Activated CD4-positive, alpha-beta T cell treated with anti-CD3 and anti-CD28 coated beads for 36 hours (primary cell): ENCODE measurements at places on chromosomes 12 and 14.
A peak's percentile ranks its signal among the peaks of the same experiment; 100 is the strongest.

DNA sequence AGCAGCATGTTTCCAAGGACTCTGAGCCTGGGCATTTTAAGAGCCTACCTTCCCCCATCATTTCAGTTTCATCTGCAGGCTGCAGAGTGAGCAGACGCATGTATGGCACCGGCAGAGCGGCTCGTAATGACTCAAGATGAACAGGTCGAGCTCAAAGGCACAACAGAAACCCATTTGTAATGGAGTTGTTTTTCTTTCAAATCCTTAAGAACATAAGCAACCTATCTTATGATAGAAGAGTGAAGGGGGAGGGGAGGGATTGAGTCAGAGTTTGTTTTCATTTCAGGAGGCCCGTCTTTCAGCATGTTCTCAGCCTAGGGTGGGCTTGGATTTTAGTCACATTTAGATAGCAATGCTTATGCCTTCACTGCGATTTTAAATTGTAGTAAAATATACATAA is 54.9 kb upstream of the CISTR start:
- DNase-seq = no peak

DNA sequence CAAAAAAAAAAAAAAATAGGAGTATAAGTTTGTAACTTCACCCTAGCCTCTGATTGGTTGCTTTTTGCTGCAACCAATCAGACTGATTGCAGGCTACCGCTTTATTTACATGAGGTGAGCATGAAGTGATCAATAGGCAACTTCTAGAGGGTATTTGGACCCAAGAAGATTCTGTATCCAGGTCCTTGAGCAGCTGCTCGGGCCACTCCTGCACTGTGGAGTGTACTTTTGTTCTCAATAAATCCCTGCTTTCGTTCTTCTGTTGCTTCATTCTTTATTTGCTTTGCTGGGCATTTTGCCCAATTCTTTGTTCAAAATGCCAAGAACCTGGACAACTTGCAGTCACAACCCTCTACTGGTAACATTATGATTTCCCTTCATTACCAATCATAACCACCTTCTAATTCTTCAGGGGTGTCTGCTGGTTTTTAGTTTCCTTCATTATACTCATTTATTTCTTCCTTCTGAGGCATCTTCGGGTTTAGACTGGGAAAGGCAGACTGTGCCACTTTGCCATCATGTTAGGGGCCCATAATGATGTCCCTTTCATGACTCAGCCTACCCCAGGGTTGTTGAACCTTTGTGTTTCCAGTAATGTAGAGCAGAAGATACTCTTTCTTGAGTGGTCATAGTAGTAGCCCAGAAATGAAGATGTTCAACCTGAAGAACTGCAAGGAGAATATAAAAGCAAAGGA is 43.4 kb upstream of the LIMA1 start:
- no peak for DNase-seq

- no peak for DNase-seq
Observed at GRCh38 chr14:23600322-23600707, 21.7 kb upstream of the JPH4 start.

DNA sequence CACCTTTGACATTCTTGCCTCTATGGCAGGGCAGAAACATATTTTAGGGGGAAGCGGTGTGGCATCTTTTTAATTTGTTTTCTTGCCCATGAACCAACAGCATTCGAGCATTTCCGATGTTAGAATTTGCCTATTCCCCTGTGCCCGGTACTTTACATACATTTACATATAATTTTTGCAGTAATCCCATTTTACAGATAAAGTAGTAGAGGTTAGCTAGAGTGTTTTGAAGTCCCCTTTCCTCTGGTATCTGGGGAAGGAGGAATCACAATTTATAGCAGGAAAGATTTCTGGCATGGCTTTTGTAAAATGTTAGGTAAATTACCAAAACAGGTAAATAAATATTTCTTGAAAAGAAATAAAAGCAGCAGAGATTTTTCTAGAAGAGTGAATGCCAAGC is 1.6 kb downstream of the BORCS5 start:
- no peak for DNase-seq

- DNase-seq = no peak
Observed at GRCh38 chr12:3216726-3217682, 139.8 kb downstream of the TSPAN9 start.

GRCh38 chr12:3262470-3262869 is 185.3 kb downstream of the TSPAN9 start:
- DNase-seq = no peak

DNA sequence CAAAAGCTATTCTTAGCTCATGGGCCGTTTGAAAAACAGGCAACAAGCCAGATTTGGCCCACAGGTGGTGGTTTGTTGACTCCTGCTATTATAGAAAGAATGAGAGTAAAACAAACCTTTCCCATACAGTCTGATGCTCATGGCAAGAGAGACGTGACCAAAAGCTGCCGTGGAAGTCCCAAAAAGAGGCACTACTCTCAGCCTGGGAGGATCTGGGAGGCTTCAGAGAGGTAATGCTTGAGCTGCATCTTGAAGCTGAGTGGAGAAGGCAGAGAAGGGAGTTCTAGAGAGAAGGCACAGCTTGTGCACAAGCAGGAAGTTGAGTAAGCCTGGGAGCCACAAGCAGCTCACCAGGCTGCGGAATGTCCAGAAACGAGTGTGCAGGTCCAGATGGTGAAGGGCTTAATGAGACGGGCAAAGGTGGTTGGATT is 9.6 kb downstream of the PLXNC1 start:
- no peak for DNase-seq

GRCh38 chr12:80189241-80189640 is 89.9 kb downstream of the OTOGL start:
- DNase-seq = no peak

- no peak for DNase-seq
Observed at GRCh38 chr12:124884587-124885438, 21.1 kb upstream of the SCARB1 start.

GRCh38 chr14:86450085-86450484 is 920.1 kb downstream of the FLRT2 start:
- DNase-seq = no peak

GRCh38 chr14:103232831-103233319 is 101.2 kb upstream of the EIF5 start:
- DNase-seq = no peak

- DNase-seq = no peak
Observed at GRCh38 chr12:102470945-102471344, 9.4 kb downstream of the IGF1 start.

- peak; percentile 33 for DNase-seq
Observed at GRCh38 chr12:133129368-133130037, 571 bp downstream of the ZNF891 start.

GRCh38 chr12:10669533-10669932 is 4.3 kb downstream of the STYK1 start:
- no peak for DNase-seq

GRCh38 chr14:66360366-66360926 is 125.7 kb upstream of the CCDC196 start:
- DNase-seq = no peak

GRCh38 chr12:69309461-69309860 is 38.7 kb upstream of the LYZ start:
- no peak for DNase-seq

DNA sequence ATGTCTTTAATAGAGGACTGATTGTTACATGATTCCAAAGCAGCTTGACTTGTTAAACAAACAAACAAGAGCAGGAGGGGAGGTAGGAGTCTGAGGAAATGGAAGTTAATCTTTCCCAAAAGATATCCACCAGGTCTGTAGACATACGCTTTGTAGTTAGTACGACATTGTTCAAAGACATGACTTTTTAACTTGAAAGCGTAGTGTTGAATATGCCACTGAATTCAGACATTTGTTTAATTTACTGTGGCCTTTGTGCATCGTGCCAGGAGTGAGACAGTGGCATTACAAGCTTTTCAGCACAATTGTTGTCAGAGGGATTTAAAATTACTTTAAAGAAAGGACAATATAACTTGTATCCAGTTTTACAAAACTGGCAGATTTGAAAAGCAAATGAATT is 53.0 kb downstream of the SAV1 start:
- no peak for DNase-seq

DNA sequence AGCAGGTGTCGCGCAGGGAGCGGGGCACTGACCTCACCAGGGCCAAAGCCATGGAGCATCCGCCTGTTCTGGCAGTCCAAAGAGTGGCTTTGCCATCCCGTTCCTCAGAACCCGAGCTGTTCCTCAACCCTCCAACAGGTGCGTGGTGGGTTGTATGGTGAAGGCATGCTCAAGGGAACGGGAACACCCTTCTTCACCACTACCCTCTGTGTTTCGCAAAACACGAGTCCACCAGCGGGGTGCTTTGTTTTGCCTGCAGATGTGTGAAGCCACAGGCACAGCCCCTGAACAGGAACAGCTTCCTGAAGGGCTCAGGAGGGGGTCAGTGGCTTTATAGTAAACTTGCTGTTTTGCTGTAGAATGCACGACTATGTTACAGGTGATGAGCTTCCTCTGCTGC is 52.7 kb downstream of the SMOC1 start:
- no peak for DNase-seq

GRCh38 chr12:51722431-51722830 is 126.1 kb downstream of the FIGNL2 start:
- DNase-seq = no peak

- no peak for DNase-seq
Observed at GRCh38 chr12:81809829-81810595, 50.9 kb upstream of the PPFIA2 start.

GRCh38 chr14:103151270-103151945 is 28.1 kb downstream of the TNFAIP2 start:
- no peak for DNase-seq

GRCh38 chr14:79134361-79134760 is 964.2 kb downstream of the NRXN3 start:
- DNase-seq = no peak

- no peak for DNase-seq
Observed at GRCh38 chr12:124828264-124829007, 35.2 kb downstream of the SCARB1 start.

DNA sequence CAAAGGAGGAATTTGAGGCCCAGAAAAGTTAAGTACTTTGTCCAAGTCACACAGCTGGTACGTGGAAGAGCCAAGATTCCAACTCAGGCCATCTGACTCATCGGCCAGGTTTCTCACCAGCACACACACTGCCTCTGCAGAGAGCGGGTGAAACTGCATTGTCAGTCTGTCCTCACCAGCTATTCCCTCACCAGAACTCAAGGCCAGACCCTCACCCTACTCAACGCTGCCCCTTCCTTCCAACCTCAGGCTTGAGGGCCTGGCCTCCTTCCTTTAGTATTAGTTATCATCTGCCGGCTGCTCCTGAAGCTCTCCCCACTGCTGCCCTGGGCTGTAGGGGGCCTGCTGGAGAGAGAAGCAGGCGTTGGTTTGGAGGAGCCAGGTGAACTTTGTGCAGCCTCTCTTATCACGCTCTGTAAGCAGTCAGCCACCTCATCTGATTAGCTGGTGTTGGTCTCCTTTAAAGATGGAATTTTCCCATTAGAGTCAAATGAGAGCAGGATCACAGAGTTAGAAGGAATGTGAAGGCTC is 16.6 kb upstream of the PLEK2 start:
- no peak for DNase-seq

- no peak for DNase-seq
Observed at GRCh38 chr14:70916799-70917198, 9.5 kb downstream of the PCNX1 start.

DNA sequence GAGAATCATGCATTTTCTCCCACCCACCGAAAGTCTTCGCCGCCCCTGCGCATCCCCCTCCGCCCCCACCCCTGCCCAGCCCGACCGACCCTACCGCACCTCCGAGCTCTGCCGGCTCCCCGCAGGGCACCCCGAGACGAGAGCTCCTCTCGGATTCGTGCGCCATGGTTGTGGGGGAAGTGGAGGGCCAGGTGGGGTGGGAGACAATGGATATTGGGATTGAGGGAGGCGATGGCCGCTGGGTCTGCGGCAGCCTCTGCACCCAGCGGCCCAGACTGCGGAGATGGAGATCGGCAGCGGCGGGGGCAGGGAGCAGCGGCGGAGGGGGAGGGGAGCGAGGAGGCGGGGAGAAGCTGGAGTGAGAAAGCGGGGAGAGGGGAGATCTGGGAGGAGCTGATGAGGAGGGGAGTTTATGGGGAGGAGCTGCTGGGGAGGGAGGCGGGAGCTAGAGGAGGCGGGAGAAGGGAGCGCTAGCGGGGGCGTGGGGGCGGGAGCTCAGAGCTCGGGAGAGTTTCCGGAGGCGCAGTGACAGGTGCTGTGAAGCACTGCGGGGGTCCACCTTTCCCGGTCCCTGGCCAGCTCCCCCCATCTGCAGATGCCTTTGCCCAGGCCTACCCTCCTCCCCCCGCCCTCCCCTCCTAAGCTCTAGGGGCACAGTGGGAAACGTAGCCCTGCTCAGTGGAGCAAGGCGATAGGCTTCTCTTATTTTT is at the start of gene SALL2:
Gene SALL2, minus strand, starts transcription at position 385 of the 710 bp plus-strand sequence. Its CDS starts 219 bp downstream, at position 166.
- peak; percentile 87 for DNase-seq

DNA sequence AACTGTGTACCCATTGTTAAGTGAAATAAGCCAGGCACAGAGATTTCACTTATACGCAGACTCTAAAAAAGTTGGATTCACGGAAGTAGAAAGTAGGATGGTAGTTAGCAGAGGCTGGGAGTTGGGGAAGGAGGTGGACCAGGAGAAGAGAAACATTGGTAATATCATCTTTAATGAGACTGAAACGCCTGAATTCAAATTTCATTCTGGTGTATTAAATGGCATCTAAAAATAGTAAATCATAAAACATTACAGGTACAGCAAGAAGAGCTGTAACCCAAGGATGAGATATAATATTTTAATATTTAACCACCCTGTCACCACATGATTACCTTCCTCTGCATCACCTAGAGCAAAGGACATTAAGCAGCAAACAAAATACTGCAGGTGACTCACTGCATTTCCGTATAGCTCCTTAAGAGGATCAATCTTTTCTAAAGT is 99.4 kb downstream of the EPS8 start:
- DNase-seq = no peak

DNA sequence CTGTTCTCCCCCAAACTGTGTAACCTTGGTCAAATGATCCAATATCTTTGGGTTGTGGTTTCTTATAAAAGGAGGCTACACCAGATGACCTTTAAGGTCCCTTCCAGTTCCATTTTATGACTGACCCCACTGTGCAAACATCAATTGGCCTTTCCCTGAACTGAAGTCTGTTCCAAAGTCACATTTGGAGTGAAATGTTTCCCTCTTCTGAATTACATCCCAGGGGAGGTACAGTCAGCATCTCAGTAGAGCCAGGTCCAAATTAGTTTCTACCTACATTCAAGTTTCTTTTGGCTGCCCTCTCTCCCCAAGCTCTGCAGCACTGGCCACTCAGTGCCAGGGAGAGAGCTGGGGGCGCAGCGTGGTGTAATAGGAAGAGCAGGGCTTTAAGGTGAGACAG is 34.4 kb downstream of the LIMA1 start:
- DNase-seq = no peak

DNA sequence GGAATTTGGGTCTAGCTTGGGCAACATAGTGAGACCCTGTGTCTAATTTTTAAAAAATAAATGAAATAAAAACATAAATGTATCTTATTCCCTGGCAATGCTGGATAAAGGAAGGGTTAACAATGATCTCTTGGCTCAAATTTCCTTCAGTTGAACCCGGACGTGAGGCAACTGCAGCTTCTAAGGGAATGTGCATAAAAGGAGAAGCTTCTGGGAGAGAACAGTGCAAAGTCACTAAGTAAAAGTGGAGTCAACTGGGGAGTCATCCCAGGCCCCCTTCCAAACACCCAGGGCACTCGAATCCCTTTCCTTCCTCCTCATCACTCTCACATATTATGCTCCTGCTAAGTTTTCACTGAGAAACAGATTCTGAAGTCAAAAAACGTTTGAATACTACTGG is 147.3 kb downstream of the PPM1H start:
- DNase-seq = no peak

GRCh38 chr14:105927096-105928060 is 401.0 kb downstream of the TMEM121 start:
- no peak for DNase-seq

- no peak for DNase-seq
Observed at GRCh38 chr12:90211017-90211416, 502.4 kb upstream of the ATP2B1 start.
